ENCODE measurements at places on chromosomes 11 and 22.

GRCh38 chr22:43554694-43555365 lies 143.0 kb downstream of the MPPED1 start:
- no peak for DNase-seq

- peak; percentile 0 for DNase-seq
Measured at GRCh38 chr22:46147471-46148267, 2.7 kb upstream of the PPARA start.

DNA sequence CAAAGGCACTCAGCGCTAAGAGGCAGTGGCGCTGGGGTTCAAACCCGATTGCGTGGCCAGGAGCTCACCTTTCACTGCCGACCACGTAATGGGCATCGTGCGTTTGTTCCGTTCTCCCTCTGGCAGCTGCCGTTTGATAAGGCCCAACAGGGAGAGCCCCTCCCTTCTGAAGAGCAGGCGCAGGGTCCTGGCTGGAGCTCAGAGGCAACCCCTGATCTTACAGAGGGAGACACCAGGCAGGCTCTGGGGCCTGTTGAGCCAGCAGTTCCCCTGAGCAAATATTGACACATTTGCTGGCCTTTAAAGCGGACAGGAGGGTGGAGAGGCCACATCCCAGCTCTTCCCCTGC lies 11.7 kb upstream of the C1QTNF6 start:
- DNase-seq, result no peak

- no peak for DNase-seq
Measured at GRCh38 chr11:10979529-10979928, 121.7 kb upstream of the ZBED5 start.

GRCh38 chr11:24375931-24376330 lies 120.9 kb upstream of the LUZP2 start:
- DNase-seq, result no peak

DNA sequence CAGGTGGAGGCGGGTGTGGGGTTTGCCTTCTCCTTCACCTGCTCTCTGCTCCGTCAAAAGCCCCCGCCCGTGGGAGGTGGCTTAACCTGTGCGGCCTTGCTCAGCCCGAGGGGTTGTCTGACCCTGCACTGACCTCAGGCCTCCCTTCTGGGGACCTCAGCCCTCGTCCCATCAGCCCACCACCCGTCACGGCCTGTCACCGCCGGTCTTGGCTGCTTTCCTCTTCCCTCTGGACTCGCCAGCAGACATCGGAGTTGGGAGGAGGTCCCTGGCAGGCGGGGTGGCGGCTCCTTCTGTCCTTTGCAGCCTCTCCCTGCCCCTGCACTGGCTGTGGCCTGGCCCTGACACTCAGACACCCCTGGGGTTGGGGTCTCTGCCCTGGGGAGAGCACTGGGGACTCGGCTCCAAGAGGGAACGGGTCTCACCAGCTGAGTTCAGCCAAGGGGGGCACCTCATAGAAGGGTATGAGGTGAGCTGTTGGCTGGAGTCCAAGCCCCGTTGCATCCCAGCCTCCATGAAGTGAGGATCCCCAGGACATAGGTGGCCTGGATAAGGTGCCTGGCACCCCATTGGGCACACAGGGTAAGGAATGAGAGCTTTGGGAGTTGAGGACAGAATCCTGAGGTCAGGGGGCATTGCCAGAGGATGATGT lies 999.6 kb downstream of the BRD1 start:
- DNase-seq, result no peak

DNA sequence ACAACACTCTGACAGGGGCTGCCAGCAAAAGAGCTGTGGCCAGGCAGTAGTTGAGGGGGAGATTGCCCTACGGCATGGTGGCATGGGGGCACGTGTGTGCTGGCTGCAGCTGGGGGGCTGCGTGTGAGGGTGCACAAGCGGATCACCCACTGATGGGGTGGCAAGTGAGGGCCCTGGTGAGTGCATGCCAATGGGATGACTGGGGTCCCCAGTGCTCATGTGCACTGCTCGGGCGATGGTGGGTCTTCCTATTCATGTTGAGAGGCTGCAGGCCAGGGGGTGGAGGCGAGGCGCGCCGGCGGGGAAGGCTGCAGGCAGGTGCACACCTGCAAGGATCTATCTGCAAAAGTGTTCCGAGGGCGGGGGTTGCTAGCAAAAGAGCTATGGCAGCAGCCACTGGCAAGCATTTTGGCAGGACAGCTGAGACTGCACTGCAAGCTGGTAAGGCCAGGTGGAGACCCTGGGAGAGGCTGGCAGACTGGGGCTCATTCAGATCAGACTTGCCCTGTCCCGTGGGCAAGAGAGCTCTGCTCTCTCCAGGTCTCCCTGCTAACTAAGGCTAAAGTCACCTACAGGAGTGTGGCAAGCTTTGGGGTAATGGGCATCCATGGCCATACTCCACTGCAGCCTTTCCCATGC lies 12.0 kb downstream of the OR51I2 start:
- DNase-seq, result no peak

- DNase-seq, result no peak
Measured at GRCh38 chr11:105490333-105490732, 119.5 kb upstream of the GRIA4 start.

GRCh38 chr22:36902143-36902926 lies 11.1 kb upstream of the CSF2RB start:
- no peak for DNase-seq

DNA sequence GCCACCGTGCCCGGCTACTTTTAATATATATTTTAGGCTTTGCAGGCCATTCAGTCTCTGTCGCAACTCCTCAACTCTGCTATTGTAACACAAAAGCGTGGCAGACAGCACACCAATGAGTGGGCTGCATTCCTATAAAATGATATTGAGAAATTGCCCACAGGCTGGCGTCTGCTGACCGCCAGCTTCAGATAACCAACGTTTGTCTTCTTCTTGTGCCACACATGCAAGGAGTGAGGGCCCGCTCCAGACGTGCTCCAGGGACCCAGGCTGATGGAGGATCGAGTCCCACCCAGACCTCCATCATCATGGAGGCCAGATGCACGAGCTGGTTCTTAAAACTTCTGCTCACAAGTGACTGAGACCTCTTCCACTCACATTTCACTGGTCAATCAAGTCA lies 35.4 kb upstream of the LINC01488 start:
- no peak for DNase-seq

- DNase-seq, result no peak
Measured at GRCh38 chr22:24775769-24776492, 1.4 kb upstream of the PIWIL3 start.

- DNase-seq, result no peak
Measured at GRCh38 chr11:8604078-8604723, 10.2 kb upstream of the STK33 start.

DNA sequence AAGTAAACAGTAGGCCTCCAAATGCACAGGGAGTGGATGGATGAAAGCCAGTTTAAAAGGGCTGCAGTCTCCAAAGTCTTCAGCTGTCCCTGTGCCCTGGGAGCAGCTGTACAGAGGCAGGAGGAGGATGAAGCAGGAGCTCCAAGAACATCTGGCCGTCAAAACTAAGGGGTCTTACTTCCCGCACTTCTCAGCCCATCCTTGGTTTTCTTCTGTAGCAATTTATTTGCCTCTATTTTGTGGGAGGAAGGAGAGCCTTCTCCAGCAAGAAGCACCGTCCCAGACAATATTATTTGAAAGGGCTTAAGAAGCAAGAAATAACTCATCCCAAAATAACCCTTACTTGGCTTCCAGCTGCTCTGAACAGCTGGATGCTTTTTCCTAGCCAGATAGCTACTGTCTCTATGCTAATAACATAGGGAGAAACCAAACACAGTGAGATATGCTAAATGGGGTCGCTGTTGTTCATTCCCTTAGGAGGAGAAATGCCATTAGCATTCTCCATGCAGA lies 133.2 kb downstream of the SPATA19 start:
- no peak for DNase-seq

DNA sequence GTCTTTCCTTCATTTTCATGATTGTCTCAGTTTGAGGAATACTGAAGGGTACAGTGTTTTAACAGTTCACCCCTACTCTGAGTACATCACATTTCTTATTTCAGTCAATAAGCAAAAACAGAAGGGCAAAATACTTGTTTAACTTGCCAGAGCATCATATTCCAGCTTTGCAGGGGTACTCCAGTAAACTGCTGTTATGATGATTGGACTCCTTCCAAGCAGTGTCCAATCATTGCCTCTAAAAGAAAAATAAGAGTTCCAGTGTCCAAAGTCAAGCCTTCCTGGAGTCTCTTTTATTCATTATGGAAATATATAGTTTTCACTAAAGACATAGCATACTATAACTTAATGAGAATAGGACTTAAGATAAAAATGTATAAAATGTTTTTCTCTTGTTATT lies 105.1 kb downstream of the FANCF start:
- no peak for DNase-seq

Data from NCI-H1105 treated with DMSO at 0.1 percent for 48 hours (cell line).